Thoracic aorta (tissue), 2 donors: ENCODE measurements at places on chromosomes 12 and 14. TPM values are rescaled to one million over a fixed set of nuclear protein-coding genes. Genes with fewer than 3 reads are reported as not detected.

Gene CCDC196
- not detected for total RNA-seq

Gene SRRM4
- not detected for total RNA-seq

Gene RD3L
- total RNA-seq: not detected

Gene NOS1
- total RNA-seq: 0.07 TPM

Gene CLEC4D
- not detected for total RNA-seq

Gene COX8C
- total RNA-seq: not detected

Gene KLHDC1
- 10.8 TPM for total RNA-seq

Gene AMHR2
- 0.27 TPM for total RNA-seq

Gene SCFD1
- 58.3 TPM for total RNA-seq

Gene CIDEB
- 17.3 TPM for total RNA-seq

DNA sequence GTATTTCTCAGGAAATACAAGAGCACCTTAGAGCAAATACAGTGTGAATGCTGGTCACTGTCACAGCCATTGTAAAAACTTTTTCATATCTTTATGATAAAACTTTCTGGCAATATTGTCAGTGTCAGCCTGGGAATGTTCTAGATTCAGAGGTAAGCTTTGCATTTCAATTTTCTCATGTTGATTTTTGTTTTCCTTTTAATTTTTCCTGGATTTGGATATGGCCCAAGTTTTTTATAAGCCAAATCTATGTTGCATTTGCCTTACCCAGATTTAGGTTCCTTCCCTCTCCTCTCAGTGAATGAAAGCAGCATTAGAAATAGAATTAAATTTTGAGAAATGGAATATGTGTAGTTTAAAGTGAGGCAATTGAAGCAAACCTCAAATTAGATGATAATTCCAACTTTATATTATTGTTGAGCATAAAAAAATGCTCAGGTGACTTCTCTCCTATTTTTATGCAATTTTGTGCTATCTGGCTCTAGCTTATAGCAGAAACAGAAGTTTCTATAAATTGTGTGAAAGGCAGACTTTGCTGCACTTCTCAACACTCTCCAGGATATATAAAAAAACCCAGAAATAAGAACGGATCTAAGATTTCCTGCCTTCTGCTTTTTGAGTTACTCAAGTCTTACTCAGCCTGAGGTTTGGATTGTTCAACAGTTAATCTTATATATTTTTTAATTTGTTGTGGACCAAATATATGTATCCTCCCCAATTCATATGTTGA is 368.2 kb upstream of the PRICKLE1 start:
- no peak for DNase-seq

- DNase-seq: no peak
Observed at GRCh38 chr12:101650346-101651117, 46.9 kb upstream of the CHPT1 start.

GRCh38 chr12:18747895-18748294 is 10.0 kb downstream of the CAPZA3 start:
- DNase-seq: no peak

DNA sequence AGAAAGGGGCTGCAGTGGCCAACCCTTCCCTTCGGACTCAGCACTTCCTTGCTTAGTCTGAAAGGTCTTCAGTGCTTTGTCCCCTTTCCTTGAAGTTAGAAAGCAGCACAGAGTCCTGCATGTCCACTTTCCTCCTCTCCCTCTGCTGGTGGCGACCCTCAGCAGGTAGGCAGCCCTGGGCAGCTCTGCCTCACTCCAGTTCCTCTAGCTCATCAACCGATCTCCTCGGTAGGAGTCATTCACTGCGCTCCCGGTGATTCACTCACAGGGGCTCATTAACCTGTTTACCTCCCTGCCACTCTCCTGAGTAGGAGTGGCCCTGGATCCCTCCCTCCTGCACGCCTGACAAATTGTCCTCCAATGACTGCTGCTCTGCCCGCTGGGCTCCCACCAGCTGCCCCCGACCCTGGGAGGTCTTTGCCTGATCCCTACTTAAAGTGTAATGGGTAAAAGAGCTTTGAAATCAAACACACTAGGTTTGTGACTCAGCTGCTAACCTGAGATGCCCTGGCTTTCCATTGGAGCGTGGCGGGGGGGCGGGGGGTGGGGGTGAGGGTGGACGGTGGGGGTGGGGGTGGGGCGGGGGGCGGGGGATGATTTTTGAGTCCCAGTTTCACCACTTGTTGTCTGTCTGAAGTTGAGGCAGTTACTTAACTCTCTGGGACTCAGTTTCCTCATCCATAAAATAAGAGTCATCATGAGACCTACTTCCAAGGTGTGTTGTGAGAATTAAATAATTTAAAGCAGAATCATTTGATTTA is 4.2 kb downstream of the SCNN1A start:
- DNase-seq: no peak

- DNase-seq: no peak
Observed at GRCh38 chr12:4119157-4119761, 154.3 kb upstream of the CCND2 start.

- DNase-seq: no peak
Observed at GRCh38 chr12:128820723-128821432, 2.9 kb downstream of the SLC15A4 start.

GRCh38 chr12:94290353-94290752 is 142.0 kb downstream of the PLXNC1 start:
- no peak for DNase-seq

GRCh38 chr14:96876747-96877146 is 79.6 kb downstream of the VRK1 start:
- DNase-seq: no peak

GRCh38 chr12:50517421-50518048 is 12.8 kb downstream of the DIP2B start:
- no peak for DNase-seq

DNA sequence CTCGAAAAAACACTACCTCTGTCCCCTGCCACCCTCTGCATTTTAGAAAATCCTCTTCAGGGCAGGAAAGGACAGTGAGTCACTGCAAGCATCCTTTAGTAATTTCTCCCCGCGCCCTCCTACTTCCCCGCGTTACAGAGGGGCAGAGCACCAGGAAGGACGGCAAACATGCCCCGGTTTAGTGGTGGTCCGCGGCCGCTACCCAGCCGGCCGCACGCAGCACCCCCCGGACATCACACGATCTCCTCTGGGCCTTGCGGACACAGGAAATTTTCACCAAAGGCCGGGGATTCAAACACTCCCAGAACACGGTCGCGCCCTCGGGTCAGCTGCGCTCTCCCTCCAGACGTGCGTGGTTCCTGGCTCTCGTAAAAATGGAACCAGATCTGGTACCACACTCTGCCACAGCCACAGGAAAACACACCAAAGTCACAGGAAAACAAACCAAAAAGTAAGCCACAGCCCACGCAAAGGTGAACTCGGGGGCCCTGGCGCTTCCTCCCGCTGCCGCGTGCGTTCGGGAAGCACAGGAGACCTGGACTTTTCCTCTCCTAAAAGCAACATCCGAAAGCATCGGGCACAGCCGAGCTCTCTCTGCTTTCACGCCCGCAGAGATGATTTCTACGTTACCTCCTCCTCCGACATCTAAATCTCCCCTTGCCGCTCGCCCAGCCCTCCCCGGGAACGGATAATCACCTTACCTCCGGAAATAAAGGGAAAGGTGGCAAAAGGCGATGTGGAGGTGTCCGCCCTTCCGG is 839 bp downstream of the SLC38A1 start:
- DNase-seq: no peak

DNA sequence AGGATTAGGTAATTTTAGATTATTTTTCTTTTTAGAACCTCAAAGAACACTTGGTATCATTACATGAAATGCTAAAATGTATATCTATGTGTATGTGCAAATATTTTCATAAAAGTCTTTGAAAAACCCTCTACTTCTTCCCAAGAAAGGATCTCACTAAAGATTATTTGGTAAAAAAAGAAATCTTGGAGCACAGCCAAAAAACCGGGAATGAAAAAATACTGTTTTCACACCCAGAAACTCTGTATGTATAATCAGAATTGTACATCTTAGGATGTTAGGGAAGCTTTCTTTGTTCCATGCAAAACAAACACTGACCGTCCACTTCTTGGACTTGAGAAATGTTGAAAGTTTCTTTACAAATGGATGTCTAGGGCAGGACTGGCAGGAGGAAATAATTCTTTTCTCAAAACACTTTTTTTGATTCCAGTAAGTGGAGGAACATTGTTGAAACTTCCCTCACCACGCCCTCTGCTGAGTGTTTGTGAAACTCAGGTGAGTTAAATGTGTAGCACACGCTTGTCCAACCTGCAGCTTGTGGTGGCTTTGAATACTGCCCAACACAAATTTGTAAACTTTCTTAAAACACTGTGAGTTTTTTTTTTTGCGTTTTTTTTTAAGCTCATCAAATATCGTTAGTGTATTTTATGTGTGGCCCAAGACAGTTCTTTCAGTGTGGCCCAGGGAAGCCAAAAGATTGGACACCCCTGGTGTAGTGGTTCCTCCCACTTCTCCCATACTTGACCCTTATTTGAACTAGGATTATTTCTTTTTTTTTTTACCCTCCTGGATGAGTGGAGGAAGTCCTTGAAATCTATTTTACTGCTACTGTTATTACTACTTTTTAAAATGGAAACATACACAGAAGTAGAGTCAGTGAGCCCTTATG is 26.6 kb downstream of the FBXO34 start:
- no peak for DNase-seq

DNA sequence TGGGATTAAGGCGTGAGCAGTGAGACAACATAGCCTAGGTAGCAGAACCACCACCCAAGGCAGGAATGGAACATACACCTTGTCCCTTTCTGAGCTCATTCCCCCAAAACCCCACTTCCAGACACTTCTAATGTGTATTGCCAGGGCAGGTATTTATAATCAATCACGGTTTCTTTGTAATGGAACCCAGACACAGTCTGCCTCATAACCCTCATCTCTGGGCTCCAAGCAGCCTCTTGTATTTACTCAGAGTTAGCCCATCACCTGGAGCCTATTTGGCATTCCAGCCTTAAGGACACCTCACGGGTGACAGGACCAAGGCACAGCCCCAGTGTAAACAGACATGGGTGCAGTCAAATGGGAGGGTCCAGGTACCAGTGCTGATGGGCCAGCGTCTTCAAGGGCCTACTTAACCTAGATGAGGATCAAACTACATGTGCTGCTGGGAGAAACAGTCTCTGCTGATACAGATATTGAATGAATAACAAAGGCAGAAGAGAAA is 2.5 kb upstream of the HIGD1C start:
- DNase-seq: no peak

GRCh38 chr14:63773504-63773903 is 45.6 kb upstream of the SGPP1 start:
- DNase-seq: no peak
